T-helper 2 cell treated with Interferon-gamma antibody and Interleukin-4, amounts not matched to agents 100 ng/mL and 5 ng/mL, for 36 hours (primary cell): ENCODE measurements at places on chromosomes 3 and 15. TPM values are rescaled to one million over a fixed set of nuclear protein-coding genes. Genes with fewer than 3 reads are reported as not detected.

Gene CFAP91
- total RNA-seq, result not detected in 2 replicates

Gene UQCRC1
- 180 and 183 TPM in 2 replicates for total RNA-seq

Gene ERICH6
- total RNA-seq, result not detected in 2 replicates

Gene TNFAIP8L3
- total RNA-seq, result 0.18 and 0.23 TPM in 2 replicates

Gene RBPMS2
- not detected in 2 replicates for total RNA-seq

Gene AADACL2
- not detected in 2 replicates for total RNA-seq

Gene C2CD4A
- total RNA-seq, result not detected in 2 replicates

Gene RGMA
- not detected in 2 replicates for total RNA-seq

Gene PCSK6
- total RNA-seq, result 2.6 and 3.3 TPM in 2 replicates

Gene CFAP44
- total RNA-seq, result 4.4 and 4.8 TPM in 2 replicates

Gene ACOX2
- total RNA-seq, result not detected in 2 replicates

Gene MAGI1
- total RNA-seq, result 0.48 and 1.1 TPM in 2 replicates

Gene HHLA2
- 2.0 and 2.5 TPM in 2 replicates for total RNA-seq

Gene PARP15
- total RNA-seq, result 37.1 and 41.1 TPM in 2 replicates

Gene SMARCC1
- 116 TPM in 2 replicates for total RNA-seq

Gene FGD5
- 0.05 TPM in 1 of 2 replicates, not detected in the other for total RNA-seq

Gene CCR9
- total RNA-seq, result not detected in 2 replicates

Gene GABPB1
- total RNA-seq, result 39.1 and 40.8 TPM in 2 replicates

Gene HAUS2
- 42.1 and 45.1 TPM in 2 replicates for total RNA-seq

Gene ALPK3
- 0.30 and 0.80 TPM in 2 replicates for total RNA-seq

Gene DPP8
- 41.3 and 42.0 TPM in 2 replicates for total RNA-seq

Gene HEMK1
- 58.1 and 63.0 TPM in 2 replicates for total RNA-seq

Gene FAIM
- 2.4 and 3.0 TPM in 2 replicates for total RNA-seq

Gene STRA6
- not detected in 2 replicates for total RNA-seq

Gene ZNF80
- 0.86 and 1.00 TPM in 2 replicates for total RNA-seq

Gene AAGAB
- total RNA-seq, result 48.4 and 50.1 TPM in 2 replicates

Gene CLSTN2
- total RNA-seq, result not detected in 2 replicates

Gene TMCO5A
- total RNA-seq, result not detected in 2 replicates

Gene TXNRD3
- 0.25 and 0.27 TPM in 2 replicates for total RNA-seq

Gene ZMYND10
- 3.6 and 4.6 TPM in 2 replicates for total RNA-seq

Gene PLOD2
- 0.23 and 0.32 TPM in 2 replicates for total RNA-seq

Gene PEX5L
- total RNA-seq, result 0.57 TPM in 1 of 2 replicates, not detected in the other

Gene ACAD9
- total RNA-seq, result 64.3 and 66.9 TPM in 2 replicates

Gene ADGRG7
- not detected in 2 replicates for total RNA-seq

Gene RBMS3
- 0.41 and 0.73 TPM in 2 replicates for total RNA-seq

Gene FAM81A
- total RNA-seq, result 1.2 and 1.4 TPM in 2 replicates

Gene GPR156
- not detected in 2 replicates for total RNA-seq

Gene HIGD2B
- total RNA-seq, result 0.16 TPM in 1 of 2 replicates, not detected in the other

Gene SLC28A2
- not detected in 2 replicates for total RNA-seq

Gene HERC2
- total RNA-seq, result 42.2 and 45.9 TPM in 2 replicates

Gene SNAP23
- total RNA-seq, result 58.6 and 62.3 TPM in 2 replicates

Gene GOLGA8K
- total RNA-seq, result 1.2 and 1.9 TPM in 2 replicates

Gene FMN1
- total RNA-seq, result 0.07 and 0.09 TPM in 2 replicates

Gene SEMA5B
- not detected in 2 replicates for total RNA-seq

Gene KLHL40
- total RNA-seq, result not detected in 2 replicates

Gene SLCO3A1
- total RNA-seq, result 47.1 and 50.3 TPM in 2 replicates

Gene TEX55
- not detected in 2 replicates for total RNA-seq

Gene SLC12A8
- 0.18 and 0.32 TPM in 2 replicates for total RNA-seq

Gene P2RY13
- not detected in 2 replicates for total RNA-seq

Gene FSTL1
- total RNA-seq, result 0.14 and 0.25 TPM in 2 replicates

Gene DZIP1L
- total RNA-seq, result not detected in 2 replicates

Gene PYGO1
- total RNA-seq, result not detected in 2 replicates

Gene ADAMTSL3
- 0.07 TPM in 1 of 2 replicates, not detected in the other for total RNA-seq
